ENCODE measurements at places on chromosomes 2 and 18.

DNA sequence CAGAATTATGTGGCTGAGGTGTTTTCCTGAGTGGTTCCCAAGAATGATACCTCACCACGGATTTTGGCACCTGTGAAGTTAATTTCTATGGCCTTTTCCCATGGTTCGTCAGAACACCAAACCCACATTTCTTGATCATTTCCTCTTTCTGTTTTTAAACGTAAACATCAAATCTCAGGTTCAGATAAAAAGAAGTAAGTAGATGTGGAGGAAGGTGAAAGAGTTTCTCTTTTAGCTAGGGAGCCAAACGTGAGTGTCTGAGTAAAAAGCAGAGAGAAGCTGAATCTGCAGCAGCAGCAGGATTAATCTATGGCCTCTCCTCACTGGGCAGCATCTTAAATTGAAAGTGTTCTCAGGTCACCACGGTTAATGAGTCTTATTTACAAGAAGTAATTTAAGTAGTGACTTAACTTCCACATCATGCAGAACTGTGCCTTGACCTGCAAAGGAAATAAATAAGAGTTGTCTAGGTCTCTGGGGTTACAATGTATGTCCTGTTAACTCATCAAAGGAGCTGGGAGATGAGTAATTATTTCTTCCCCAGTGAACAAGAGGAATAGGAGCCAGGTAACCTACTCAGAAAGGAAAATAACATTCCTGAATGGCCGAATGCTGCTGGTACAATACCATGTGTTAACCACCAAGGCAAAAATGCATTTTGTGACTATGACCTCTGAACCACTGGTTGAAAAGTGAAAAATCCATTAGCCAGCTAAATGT, 139.6 kb upstream of the NETO1 start:
- no peak for DNase-seq

DNA sequence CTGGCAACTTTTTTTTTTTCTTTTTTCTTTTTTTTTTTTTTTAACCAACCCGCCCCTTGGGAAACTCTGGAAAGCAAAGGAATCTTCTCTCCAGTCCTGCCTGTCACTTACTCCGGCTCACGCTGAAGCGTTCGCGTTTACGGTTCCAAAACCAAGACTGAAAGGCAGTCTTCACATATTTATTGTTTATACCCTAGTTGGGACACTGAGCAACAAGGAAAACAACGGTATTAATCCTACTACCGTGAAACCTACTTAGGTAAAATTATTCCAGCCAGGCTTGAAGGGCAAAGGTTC, 125.4 kb downstream of the OSBPL1A start:
- DNase-seq = no peak

GRCh38 chr2:26785431-26786206, at the start of gene CENPA:
CENPA (plus strand) TSS chr2:26786056; CDS start chr2:26786197, 141 bp downstream.
- DNase-seq = peak; percentile 86

GRCh38 chr18:35143622-35144596, 96.9 kb upstream of the ZNF397 start:
- no peak for DNase-seq

GRCh38 chr2:138846216-138846821, 66.1 kb upstream of the NXPH2 start:
- DNase-seq = no peak

GRCh38 chr2:186910996-186911395, 62.0 kb upstream of the ZSWIM2 start:
- no peak for DNase-seq

DNA sequence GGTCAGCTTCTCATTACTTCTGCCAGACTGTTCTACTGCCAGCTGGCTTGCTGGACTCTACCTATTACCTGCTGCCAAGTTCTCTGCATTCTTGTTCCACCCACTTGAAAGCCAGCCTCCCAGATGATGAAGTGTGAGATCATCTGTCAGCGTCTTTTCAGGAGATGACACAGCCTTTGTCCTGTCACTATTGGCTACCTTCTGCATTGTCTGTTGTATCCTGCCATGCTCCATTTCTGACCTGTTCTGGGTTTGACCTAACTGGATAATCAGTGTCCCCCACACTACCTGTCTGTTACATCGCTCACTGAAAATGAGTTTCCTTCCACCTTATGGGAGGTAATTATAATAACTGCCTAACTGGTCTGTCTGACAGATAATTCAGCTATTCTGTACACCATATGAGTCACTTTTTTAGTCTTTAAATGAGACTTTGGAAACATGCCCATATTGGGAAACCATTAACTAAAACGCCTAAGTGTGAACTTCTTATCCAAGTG, 520.6 kb downstream of the METTL4 start:
- DNase-seq = no peak

- DNase-seq = no peak
Observed at GRCh38 chr2:12809526-12809925, 92.8 kb downstream of the TRIB2 start.

DNA sequence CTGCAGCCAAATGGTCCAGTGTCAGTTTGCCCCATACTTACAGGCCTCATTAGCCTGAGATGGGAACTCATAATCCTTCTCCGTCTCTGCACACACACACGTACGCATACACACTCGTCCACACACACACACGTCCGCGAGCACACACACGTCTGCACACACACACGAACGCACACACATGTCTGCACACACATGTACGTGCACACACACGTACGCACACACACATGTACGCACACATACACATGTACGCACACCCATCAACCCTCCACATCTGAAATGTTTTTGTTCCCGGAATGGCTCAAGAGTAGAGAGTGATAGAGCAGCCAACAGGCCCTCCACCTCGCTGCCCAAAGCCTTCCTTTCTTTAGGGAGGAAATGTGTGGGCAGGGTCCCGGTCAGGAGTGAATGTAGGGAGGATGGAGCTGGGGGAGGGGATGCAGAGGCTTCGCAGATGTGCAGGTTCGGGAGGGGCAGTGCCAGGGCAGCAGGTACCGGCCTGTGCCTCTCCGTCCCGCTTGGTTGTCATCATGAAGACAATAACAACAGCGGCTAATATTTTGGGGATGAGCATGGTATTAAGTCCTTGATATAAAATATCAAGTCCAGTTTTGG, 52.7 kb downstream of the PTGR3 start:
- DNase-seq = no peak

GRCh38 chr2:162636206-162636728, 202.3 kb downstream of the KCNH7 start:
- DNase-seq = no peak

DNA sequence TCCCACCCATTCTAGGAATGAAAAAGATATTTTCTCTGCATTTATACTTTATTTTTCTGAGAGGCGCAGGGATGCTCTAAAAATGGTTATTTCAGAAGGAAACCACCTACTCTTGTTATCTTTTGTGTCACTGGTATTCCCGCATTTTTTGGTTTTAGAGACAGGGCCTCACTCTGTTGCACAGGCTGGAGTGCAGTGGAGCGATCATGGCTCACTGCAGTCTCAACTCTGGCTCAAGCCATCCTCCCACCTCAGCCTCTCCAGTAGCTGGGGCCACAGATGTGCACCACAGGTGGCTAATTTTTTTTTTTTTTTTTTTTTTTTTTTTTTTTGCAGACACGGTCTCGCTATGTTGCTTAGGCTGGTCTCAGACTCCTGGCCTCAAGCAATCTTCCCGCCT, 135.9 kb downstream of the NCK2 start:
- no peak for DNase-seq

DNA sequence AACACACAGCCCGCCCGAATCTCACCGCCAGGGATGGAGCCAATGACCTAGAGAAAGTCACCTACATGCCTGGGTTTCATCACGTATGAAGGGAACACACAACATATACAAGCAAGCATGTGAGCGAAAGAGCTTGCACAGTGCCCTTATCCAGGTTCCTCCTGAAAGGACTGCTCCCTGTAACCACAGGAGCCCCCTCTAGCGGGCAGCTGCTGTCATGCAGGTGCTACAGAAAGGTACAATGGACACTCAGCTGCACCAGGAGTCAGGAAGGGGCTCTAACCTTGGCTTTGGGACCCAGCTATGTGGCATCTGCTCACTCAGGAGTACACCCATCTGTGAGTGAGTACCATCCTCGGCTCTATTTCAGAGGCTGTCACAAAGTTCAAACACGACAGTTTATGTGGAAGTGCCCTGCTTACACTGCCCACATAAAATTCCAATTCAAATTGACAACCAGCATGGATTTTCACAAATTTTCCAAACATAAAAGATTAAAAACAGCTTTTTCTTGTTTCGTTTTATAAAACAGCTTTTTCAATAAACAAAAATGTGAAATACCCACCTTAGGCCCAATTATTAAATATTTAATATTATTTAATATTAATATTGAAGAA, 3.5 kb downstream of the NDUFA10 start:
- peak; percentile 42 for DNase-seq

GRCh38 chr2:139378373-139378772, 598.2 kb upstream of the NXPH2 start:
- DNase-seq = no peak

- DNase-seq = no peak
Observed at GRCh38 chr2:139237023-139237422, 456.8 kb upstream of the NXPH2 start.

- no peak for DNase-seq
Observed at GRCh38 chr2:190666895-190667294, 18.0 kb downstream of the NAB1 start.

DNA sequence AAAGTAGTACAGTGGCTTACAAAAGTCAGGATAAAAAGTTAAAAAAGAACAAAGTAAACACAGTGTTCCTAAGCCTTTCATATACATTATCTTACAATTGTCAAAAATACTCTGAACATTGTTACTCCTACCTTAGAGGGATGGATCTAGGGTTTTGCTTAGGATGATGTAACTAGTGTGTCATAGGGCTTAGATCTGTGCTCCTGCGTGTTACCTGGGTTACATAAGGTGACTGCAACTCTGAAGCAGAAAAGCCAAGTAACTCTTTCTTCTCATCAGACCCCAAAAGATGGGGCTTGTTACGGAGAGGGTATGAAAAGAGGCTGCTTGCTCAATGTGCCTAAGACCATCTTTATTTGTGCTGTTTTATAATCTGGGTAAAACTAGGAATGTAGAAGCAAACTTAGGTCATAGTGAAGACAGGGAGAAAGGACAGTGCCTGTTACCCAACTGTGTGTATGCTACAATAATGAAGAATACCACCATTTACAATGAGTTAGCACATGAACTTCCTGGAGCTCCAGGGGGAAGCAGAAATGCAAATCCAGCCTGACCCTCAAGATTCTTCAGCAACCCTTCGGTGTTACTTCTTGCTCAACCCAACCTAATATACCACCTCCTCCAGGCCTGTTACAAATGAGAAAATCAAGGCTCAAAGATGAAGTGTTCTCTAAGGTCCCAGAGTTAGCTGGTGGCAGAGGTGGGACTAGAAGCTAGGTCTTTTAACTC, 42.0 kb upstream of the STK17B start:
- no peak for DNase-seq

DNA sequence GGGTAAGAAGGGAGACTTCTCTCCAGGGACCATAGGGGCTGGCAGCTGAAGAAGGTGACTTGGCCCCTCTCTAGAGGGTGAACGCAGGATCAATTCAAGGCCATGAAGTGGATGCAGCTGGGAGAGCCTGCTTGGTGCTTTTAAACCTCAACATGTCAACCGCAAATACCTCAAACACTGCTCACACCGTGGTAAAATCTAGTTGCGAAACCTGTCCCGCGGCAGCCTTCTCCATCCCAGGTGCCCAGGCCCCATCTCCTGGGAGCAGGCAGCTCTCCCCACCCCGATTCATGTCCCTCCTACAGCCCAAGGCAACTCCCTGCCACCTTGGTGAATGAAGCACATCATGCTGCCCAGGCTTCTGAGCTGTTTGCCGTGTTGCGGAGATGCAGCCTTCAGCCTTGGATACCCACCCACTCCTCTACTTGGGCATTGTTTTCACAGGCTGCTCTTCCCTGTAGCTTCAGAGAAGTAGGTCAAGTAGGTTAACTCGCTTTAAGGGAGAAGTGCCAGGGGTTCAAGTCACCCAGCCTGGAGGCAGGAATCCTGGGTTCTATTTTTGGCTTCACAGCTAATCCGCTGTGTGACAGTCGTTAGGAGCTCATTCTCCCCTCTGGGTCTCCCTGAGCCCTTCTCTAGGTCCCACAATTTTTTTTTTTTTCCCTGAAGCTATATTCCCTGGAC, 6.2 kb upstream of the EFR3B start:
- DNase-seq = no peak

DNA sequence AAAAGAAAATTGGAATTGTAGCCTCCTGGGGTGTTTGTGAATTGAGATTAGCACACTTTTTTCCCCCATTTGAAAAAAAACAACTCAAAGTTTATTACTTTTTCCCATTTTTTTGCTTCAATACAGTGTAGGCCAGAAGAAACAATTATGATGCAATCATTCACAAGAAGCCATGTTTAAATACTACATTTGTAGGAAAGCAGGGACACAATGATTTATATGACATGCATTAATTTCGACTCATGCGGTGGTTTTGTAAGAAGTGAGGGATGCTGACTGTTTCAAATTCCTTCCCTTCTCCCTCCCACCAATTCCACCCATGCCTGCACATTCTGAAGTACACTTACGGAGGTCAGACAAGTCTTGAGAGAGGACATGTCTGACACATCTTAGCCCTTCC, 774.2 kb upstream of the FSHR start:
- no peak for DNase-seq

DNA sequence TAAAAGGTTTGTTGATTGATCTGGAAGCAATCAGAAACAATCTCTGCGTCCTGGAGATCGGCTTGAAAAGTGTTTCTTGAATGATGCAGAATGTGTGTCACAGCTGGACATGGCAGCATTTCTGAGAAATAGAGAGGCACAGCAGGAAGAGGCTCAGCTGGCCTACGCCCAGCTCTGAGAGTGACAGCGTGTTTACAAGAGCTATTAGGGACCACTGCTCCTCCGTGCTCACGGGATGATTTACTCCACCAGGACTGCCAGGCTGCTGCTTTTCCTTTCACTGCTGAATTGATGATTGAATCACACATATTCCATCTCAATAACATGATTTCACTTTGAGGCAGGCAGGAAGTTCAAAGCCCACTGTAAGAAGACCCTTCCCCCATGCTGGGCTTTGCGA, 62.8 kb downstream of the GALNT14 start:
- DNase-seq = no peak

- DNase-seq = no peak
Observed at GRCh38 chr2:209688385-209688784, 83.2 kb upstream of the UNC80 start.

GRCh38 chr2:40160751-40161218, 291.1 kb downstream of the SLC8A1 start:
- DNase-seq = no peak

DNA sequence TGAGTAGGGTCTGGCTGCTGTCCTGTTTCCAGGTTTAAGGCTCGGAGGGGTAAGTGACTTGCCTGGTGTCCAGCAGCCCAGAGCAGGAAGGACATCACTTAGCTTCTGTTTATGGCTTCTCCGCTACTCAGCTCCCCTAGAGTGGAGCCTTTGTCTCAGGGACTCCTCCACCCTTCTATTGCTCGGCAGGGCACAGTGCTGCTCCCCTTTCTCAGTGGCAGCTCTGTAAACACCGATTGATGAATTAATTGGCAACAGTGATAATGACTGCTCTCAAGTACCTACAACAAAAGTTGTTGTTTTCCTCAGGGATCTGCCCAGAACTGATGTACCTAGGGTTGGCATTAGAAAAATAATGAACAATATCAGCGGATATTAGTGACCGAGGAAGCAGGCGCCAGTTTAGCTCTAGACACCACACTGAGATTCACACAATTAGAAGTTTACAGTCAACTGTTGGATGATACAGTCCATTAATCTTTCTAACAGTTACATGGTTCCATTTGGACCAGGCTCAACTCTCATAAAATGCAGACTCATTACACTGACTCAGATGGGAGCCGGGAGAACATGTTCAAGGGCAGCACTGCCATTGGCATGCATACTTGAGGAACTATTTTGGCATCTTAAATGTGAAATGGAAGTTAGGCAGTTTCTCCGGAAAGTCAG, 265.7 kb downstream of the MTX2 start:
- DNase-seq = no peak

- DNase-seq = no peak
Observed at GRCh38 chr18:49767111-49768050, 46.0 kb downstream of the ACAA2 start.

Measured in stimulated activated CD8-positive, alpha-beta memory T cell treated with anti-CD3 and anti-CD28 coated beads, Interleukin-7, amount 100 ng/mL, for 24 hours (primary cell).